ENCODE measurements at places on chromosomes 4 and X. TPM values are rescaled to one million over a fixed set of nuclear protein-coding genes. Genes with fewer than 3 reads are reported as not detected.

Gene CXCL3
- 1.5 TPM for total RNA-seq

Gene CYBB
- 12.6 TPM for total RNA-seq

Gene NEIL3
- total RNA-seq = 6.4 TPM

Gene CXCL11
- not detected for total RNA-seq

Gene ALB
- 0.71 TPM for total RNA-seq

Gene CT45A5
- not detected for total RNA-seq

Gene UGT2B11
- not detected for total RNA-seq

Gene TNIP2
- total RNA-seq = 19.8 TPM

Gene CFAP47
- 8.7 TPM for total RNA-seq

Gene DNAAF6
- not detected for total RNA-seq

Gene PNCK
- 29.3 TPM for total RNA-seq

Gene HPSE
- 0.93 TPM for total RNA-seq

Gene APOO
- total RNA-seq = 16.9 TPM

Gene RPS6KA6
- total RNA-seq = 19.5 TPM

Gene PNMA5
- total RNA-seq = not detected

All from camera-type eye (tissue), 1 donor.